ENCODE measurements at places on chromosomes 16 and 17.
A peak's percentile ranks its signal among the peaks of the same experiment; 100 is the strongest.

GRCh38 chr17:28468781-28469180 lies 4.7 kb upstream of the SLC13A2 start:
- DNase-seq, result no peak

- DNase-seq, result no peak
Observed at GRCh38 chr16:56617212-56618085, 8.1 kb upstream of the MT1E start.

DNA sequence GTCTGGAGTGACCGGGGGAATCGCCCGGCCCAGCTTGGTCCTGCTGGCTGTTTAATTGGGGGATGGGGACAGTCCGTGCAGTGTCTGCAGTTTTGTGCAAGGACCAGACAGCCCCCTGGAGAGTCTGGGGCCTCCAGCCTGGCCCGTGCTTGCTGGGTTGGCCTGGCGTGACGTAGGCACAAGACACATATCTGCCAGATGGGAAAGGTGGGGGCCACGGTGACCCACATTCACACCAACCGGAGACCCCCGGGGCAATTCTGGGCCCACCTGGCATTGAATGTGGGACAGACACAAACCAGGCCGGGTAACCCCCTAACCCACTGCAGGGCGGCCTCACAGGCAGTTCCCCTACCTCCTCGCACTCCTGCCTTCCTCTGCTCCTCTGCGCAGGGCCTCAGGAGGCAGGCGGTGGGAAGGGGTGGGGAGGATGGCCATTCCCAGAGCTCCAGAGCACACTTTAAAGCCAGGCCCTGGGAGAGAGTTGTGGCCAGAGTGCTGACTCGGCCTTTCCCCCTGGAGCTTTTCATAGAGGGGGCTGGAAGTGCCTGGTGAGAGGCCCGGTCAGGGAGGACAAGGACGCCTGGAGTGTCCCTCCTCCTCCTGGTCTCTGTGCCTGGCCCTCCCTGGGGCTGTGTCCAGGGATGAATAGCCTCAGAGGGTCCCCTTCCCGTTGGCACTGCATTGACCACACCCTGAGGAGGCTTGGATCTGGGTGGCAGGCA lies 1.5 kb downstream of the MRC2 start:
- DNase-seq, result peak; percentile 18

DNA sequence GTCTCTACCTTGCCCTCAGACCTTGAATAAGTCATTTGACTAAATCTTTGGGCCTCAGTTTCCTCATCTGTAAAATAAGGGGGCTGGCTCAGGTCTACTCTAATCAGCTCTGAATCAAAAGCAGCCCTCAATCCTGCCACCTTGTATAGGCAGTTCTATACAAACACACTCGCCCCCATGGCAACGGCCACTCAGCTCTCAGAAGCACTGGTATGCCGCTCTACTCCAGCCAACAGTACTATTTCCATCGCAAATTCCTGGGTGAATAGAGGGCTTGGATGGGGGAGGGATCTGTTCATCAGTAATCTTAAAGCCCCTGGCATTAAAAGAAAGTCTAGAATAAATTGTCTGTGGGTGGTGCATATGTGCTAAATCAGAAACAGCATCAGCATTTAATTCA lies 21.2 kb upstream of the TAOK1 start:
- no peak for DNase-seq

DNA sequence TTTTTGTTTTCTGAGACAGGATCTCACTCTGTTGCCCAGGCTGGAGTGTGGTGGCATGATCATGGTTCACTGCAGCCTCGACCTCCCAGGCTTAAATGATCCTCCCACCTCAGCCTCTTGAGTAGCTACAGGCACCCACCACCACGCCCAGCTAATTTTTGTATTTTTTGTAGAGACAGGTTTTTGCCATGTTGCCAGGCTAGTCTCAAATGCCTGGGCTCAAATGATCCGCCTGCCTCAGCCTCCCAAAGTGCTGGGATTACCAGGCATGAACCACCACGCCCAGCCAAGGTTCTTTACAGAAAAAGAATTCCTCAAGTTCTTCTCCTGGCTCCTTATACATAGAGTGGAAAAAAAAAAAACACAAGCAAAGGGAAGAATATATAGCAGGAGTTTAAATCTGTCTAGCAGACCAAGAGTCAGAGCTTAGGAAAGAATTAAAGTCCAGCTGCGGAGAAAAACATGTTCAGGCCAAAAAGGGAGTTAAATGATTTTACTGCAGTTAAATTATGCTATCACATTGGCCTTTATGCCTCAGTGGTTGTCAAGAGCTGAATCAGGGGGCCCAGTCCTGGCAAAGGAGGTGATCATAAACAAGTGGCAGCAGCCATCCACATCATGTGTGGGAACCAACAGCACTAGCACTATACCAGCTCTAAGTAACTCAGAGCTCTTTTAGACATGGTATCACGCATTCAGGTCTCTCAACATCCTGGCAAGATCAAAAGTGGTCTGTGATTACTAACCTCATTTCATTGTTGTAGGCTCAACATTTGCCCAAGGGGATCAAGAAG lies 39.3 kb downstream of the LIG3 start:
- DNase-seq, result no peak

GRCh38 chr17:72839131-72839725 lies 253.3 kb downstream of the SLC39A11 start:
- no peak for DNase-seq

DNA sequence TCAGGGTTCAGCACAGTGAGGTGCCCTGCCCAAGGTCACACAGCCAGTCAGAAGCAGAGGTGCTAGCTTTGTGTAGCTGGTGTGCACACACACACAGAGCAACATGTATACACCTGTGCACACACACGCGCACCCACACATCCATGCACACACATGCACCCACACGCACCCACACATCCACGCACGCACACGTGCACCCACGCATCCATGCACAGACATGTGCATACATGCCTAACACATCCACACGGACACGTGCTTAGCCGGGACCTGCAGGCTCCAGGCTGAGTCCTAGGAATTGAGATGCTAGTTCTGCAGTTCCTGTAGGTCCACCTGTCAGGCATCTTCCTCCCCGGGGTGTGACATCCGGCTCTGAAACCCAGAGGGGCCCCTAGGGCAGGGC lies 13.0 kb upstream of the DPEP1 start:
- no peak for DNase-seq

DNA sequence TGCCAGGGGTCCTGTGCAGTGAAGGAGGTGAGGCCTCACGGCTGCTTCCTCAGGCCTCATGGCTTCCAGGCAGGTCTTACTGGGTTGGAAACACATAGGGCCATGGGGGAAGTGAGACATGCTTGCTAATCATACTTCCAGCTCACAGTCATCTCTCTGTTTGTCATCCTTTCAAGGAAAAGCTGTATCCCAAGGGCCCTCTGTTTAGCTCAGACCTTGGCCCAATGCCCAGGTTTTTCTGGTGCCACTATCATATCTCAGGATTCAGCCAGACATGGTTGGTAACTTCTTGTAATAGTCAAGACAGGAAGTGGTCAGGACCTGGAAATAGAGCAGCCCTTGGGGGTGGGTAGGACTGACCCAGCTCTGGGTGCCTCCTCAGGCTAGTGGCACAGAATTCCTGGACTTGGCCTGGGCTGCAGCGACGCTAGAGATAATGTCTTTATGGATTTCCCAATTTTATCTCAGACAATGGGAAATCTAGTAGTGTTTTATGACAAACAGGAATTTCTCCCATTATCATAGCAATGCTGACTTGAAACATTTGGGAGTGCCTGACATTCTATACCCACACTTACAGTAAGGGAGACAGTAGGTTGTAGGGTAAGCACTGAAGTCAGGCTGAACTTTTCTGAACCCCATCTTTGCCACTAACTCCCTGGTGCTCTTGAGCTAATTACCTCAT lies 13.5 kb upstream of the ITGB3 start:
- no peak for DNase-seq

- peak; percentile 81 for DNase-seq
Observed at GRCh38 chr17:81322271-81323082, 27.4 kb upstream of the SLC38A10 start.

DNA sequence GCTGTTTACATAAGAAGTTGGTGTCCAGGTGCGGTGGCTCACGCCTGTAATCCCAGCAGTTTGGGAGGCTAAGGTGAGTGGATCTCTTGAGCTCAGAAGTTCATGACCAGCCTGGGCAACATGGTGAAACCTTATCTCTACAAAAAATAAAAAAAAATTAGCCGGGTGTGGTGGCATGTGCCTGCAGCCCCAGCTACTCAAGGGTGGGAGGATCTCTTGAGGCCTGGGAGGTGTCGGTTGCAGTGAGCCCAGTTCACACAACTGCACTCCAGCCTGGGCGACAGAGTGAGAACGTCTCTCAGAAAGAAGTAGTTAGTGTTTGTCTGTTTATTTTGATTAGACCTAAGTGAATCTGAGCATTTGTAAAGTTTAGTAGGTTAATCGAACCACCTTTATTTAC lies 12.8 kb downstream of the DDX19A start:
- DNase-seq, result no peak

- no peak for DNase-seq
Observed at GRCh38 chr17:59439262-59439661, 107.8 kb downstream of the YPEL2 start.

Data from GM10248 (cell line).